ENCODE measurements at places on chromosomes 12 and 14.

DNA sequence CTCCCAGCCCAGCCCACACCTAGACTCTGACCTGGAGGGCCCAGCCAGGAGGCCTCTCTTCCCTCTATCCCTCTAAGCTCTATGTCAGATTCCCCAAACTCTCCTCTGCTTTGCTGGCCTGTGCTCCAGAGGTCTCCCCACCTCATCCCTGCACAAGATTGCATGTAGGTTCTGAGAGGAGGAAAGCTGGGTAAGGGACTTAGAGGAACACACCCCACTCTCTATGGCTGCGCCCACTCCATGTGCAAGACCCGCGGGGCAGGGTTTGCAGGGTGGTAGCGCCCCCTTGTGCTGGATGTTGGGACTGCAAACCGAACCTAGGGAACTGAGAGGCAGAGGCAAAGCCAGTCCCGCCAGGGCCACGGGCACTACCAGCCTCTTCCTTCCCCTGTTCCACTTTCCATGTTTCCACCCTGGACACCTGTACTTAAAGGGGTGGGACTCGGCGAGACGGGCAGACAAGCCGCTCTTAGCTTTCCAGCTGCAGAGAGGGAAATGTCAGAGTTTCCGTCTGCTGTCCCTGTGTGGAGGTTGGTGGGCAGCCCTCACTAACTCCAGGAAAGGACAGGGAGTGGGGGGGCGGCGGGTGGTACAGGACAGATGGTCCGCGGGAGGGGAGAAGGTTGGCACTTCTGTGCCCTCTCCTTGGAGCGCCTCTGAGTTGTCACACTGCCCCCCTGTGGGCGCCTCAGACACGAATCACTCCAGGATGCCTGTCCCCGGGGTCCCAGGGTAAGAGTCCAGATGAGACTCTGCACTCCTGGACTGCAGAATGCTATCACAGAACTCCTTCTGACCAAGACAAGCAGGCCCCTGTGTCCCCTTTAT, 16.8 kb downstream of the MMP14 start:
- DNase-seq: peak; percentile 93

DNA sequence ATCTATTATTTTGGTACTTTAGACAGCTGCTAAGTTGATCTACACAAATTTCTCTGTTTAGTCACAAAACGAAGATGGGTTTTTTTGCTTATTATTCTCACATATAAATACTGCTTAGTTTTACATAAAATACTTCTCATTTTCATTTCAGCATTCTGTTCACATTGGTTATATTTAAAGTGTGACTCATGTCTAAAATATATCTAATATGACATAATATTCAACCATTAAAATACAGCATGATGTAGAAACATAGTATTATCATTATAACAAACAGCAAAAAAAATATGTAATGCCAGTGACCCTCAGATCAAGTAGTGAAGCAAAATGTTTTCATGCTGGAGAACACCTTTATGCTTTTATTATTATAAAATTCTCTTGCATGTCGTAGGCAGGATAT, 63.7 kb downstream of the SH2B3 start:
- no peak for DNase-seq

DNA sequence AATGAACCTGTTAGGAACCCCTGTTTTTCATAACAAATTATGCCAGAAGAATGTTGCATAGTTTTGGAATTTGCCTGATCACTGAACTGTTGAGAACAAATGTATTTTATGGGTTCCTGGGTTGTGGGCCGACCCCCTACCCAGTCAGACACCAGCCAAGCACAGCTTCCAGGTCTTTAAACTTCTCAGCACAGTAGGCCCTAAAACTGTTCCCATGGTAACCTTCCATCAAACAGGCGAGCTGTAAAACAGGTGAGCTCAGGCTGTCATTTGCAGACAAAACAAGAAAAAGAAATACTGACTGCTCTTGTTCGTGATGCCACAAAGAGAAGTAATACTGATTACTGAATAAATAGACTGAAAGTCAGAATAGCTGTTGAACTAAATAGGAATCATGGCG, 147.0 kb downstream of the PTPRO start:
- no peak for DNase-seq

DNA sequence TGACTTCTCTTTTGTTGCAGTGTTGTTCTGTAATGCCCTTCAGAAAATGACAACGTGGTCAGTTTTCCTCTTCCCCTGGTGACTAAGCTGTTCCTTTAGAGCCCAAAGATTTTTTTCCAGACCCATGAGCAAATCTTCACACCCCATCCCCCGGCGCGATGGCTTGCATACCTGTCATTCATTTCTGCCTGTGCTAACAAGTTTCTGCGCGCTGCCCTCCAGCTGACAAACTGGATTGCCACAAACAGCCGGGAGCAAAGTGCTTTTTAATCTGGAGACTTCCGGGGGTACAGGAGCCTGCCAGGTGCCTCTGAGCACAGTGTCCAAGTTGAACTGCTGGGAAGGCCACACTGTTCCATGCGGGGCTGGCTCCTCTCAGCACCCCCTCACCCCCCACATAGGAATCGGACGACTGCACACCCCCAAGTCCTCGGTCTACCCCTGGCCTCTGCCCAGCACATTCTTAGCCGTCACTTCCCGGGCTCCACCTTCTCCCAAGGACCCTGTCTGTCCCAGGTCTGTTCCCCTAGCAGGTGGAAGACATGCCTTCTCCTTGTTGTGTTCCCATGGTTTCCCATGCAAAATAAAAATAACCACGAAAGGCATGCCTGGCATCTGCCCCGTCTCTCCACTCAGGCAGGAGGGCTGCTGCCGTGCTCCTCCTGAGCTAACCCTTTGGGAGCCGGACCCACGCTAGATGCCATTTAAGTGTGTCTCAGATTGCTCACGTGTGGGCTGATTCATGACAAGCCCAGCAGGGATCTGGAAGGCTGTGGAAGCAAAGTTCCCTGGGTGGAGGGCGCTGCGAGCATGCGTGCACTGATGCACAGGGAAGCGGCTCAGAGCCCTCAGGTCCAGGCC, 14.1 kb downstream of the RILPL1 start:
- no peak for DNase-seq

- no peak for DNase-seq
Observed at GRCh38 chr12:93122569-93123091, 193.5 kb upstream of the EEA1 start.

DNA sequence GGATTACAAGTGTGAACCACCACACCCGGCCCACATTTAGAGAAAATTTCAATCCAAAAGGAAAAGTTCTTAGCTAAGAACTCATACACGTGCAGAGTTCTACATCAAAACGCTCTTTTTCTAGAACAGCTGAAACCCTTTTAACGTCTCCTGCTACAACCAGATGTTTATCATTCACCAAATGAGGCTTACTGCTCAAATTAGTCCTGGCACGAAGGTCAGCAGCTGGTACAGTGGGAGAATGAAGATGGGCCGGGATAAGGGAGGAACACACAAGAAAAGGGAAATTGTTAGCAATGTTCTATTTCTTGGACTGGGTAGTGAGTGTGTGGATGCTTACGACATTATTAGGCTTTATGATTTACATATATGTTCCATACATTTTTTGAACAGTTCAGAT, 37.2 kb downstream of the PRKAB1 start:
- no peak for DNase-seq
